IMR-90 (cell line): ENCODE measurements at places on chromosomes 3 and 15. TPM values are rescaled to one million over a fixed set of nuclear protein-coding genes. Genes with fewer than 3 reads are reported as not detected.

MFN1 gene
- total RNA-seq: 40.3 and 75.0 TPM in 2 replicates

MESP2 gene
- total RNA-seq: 0.18 and 0.28 TPM in 2 replicates

- peaks cover 4% of the 10 kb centered on the region for H3K36me3 ChIP-seq
- no peak overlapping the region for H3K27ac ChIP-seq
- H3K4me3 ChIP-seq: no peak overlapping the region
- peaks cover 36% of the 10 kb centered on the region for H3K4me1 ChIP-seq
- no peak for DNase-seq
- H3K27me3 ChIP-seq: no peaks in the 10 kb centered on the region
These were observed 132.2 kb downstream of the FNDC3B start for GRCh38 chr3:172171396-172172075.

- no peak overlapping the region for H3K4me3 ChIP-seq
- H3K36me3 ChIP-seq: peaks cover 2% of the 10 kb centered on the region; the same call in 1 of the 2 replicates
- no peak for DNase-seq
- H3K27ac ChIP-seq: no peak overlapping the region
These were observed 26.0 kb upstream of the EID1 start for GRCh38 chr15:48851956-48852355.
